ENCODE measurements at places on chromosomes 3 and 15.

DNA sequence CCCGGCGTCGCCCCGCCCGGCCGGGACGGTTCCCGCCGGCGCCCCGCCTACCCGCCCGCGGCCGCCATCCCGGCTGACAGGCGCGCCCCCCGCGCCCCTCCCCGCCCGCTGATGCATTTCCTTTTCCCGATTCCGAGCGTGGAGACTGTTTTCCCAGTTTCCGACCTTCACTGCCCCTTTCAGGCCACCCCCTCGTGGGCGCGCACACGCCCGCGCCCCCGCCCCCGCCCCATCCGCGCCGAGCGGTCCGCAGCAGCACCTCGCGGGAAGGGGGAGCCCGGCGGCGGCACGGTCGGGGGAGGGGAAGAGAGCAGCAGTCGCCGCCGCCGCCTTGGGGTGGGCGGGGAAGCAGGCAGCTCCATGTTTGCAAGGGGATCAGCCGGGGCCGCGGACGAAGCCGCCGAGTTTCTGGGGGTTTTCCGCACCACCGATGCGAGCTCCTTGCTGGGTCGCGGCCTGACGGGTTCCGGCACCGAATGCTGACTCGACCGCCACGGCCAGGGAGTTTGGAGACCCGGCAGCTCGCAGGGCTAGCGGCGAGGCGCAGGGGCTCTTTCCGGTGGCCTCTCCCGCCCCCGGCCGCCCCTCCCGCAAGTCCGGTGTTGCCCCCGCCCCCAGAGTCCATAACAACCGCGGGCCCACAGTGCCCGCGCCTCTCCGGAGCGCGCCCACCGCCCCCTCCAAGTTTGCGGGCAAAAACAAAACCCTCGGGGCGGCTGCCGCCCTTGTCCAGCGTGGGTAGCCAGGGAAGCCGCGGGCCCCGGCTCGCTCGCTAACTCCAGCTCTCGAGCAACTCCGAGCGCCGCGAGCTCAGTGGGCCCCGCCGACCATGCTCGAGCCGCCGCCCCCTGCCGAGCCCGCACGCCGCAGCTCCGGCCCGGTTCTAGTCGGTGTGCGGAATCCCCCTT, 3.2 kb upstream of the SIN3A start:
- peak; percentile 82 for DNase-seq

- DNase-seq = peak; percentile 72
These were observed 82.4 kb upstream of the HERC1 start for GRCh38 chr15:63915873-63916771.

DNA sequence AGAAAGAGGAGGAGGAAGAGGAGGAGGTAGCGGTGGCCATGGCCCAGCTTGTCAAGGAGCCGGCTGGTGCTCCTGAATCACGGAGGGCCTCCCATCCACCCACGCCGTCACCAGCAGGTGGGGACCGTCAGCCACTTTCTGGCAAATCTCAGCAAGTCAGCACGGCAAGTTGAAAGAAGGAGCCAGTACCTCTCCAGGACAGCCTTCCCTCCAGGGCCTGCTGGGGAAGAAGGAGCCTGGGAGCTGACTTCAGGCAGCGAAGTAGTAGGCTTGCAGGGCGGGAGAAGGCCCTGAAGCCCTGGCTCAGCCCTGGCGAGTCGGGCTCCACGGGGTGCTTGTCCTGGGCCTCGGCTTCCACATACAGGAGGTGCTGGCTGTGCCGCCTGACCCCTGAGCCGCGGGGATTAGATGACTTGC, 99.2 kb upstream of the TRPM1 start:
- DNase-seq = peak; percentile 92

- DNase-seq = no peak
These were observed 222.6 kb upstream of the NR2F2 start for GRCh38 chr15:96107916-96108315.

DNA sequence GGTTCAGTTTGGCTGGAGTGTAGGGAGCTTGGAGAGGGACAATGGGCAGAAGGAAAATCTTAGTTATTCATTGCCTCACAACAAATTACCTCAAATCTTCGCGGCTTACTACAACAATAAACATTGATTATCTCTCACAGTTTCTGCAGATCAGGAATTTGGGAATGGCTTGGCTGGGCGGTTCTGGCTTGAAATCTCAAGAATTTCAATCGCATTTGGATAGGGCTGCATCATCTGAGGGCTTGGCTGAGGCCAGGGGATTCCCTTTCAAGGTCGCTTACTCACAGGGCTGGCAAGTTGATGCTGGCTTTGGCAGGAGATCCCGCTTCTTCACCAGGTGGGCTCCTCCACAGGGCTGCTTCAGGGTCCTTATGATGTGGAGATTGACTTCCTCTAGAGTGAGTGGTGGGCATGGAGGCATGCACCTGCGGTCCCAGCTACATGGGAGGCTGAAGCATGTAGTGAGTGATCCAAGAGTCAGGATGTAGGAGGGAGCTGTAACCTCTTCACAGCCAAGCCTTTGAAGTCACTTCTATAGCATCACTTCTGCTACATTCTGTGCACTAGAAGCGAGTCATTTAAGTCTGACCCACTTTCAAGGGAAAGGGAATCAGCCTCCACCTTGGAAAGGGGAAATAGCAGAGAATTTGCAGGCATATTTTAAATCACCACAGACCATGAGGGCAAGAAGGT, 63.1 kb downstream of the CDC25A start:
- peak; percentile 76 for DNase-seq

- DNase-seq = no peak
These were observed 72.6 kb upstream of the SEMA6D start for GRCh38 chr15:47644722-47645121.

- DNase-seq = no peak
These were observed 122.4 kb downstream of the UBE2E2 start for GRCh38 chr3:23325466-23326065.

GRCh38 chr3:181881749-181882148, 170.0 kb downstream of the SOX2 start:
- DNase-seq = no peak

- peak; percentile 73 for DNase-seq
These were observed 62.6 kb downstream of the SMAD3 start for GRCh38 chr15:67127965-67128364.

- DNase-seq = no peak
These were observed 64.9 kb downstream of the CMTM8 start for GRCh38 chr3:32303399-32303747.

- DNase-seq = no peak
These were observed 62.3 kb downstream of the FMN1 start for GRCh38 chr15:33132233-33132580.

DNA sequence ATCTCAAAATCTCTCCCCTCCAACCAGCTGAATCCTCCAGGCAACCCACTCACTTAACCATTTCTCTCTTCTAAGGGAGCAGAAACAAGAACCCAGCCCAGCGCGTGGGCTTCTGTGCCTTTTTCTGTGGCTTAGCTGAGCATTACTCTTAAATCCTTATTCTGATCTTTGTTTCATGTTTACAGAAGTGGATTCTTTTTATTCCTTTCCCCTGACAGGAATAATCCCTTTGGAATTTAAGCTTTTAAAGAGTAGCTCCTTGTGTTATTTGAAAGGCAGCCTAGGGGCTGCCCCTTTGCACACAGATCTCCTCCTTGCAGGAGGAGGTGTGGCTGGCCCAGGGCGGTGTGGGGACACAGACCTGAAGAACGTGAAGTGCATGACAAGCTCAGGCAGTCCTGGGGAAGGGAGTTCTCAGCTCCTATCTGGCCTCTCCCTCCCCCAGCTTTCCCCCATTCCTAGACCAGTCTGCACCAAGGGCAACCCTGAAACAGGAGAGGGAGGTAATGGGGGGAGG, 77.1 kb upstream of the UBE2E1 start:
- peak; percentile 78 for DNase-seq

GRCh38 chr3:105837947-105838346, 30.9 kb downstream of the CBLB start:
- no peak for DNase-seq

GRCh38 chr3:16174976-16175901, 759 bp downstream of the GALNT15 start:
- no peak for DNase-seq

GRCh38 chr3:122533931-122534334, 19.2 kb upstream of the KPNA1 start:
- peak; percentile 96 for DNase-seq

DNA sequence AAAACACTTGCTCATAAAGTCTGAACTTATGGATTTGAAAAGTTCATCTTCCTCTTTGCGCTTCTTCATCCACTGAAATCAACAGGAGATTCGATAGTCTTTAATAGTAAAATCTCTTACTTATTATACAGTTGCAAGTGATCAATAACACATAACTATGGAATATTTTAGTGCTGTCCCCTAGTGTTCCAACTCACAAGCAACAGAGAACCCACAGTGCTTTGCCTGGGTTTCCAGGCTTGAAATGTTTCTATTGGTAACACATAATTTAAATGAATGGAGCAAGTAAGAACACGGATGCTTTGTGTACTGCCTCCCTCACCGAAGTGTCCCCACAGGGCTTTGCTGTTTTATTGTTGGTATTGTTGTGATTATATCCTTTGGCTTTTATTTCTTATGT, 93.5 kb downstream of the WDR72 start:
- no peak for DNase-seq

DNA sequence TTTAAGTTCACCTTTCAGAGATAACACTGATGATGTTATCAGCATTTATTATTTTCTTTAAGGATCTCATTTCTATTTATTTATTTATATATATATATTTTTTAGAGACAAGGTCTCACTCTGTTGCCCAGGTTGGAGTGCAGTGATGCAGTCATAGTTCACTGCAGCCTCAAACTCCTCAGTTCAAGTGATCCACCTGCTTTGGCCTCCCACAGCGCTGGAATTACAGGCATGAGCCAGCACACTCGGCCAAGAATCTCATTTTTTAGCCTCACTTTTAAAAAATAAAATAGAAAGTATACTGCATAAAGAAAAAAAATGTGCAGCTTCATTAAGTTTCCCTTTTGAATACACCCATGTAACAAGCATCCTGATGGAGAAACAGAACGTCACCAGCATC, 35.6 kb downstream of the PLA2G4D start:
- DNase-seq = no peak

DNA sequence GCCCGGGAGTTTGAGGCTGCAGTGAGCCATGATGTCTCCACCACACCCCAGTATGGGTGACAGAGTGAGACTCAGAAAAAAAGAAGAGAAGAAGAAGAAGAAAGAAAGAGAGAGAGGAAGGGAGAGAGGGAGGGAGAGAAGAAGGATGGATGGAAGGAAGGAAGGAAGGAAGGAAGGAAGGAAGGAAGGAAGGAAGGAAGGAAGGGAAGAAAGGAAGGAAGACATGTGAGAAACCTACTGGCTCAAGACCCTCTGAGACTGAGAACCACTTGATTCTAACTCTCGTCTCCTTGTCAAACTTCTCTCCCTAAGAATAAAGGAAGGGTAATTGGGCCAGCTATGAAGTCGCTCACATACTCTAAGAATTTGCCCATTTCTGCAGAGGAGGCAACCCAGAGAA, 148.1 kb upstream of the UBE2E1 start:
- no peak for DNase-seq

GRCh38 chr3:143658861-143659260, 189.4 kb downstream of the SLC9A9 start:
- DNase-seq = no peak

- peak; percentile 82 for DNase-seq
These were observed 40.4 kb downstream of the DNAJB8 start for GRCh38 chr3:128426128-128426921.

GRCh38 chr3:122943828-122944190, 83.8 kb downstream of the SEMA5B start:
- DNase-seq = no peak

- DNase-seq = no peak
These were observed 88.1 kb upstream of the THRB start for GRCh38 chr3:24582431-24583403.

GRCh38 chr3:68485051-68485450, 447.3 kb downstream of the TAFA4 start:
- no peak for DNase-seq

DNA sequence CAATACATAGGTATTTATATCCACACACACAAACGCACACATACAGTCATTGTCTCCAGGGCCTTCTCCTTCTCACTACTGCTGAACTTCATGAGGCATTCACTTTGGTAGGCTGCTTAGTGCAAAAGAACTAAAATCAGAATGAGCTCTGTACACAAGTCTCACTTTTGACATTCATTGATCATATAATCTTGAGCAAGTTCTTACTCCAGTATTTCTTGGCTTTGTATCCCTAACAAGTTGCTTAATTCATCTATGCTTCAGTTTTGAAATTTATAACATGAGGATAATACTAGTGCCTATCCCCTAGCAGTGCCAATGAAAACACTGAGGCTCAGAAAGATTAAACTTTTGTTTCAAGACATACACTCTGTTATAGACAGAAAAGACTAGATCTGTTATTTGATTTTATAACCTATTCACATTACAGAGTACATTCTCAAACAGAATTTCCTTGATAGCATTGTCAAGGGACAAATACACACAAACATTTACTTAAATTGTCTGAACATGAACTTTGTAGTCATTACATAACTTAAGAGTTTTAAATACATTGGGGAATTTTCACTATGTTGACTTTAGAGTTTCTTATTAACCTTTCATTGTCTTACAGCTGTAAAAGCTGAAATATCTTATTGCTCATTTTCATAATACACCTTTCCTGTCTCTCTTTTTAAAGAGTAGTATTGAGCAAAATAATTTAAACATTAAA, 55.0 kb upstream of the SI start:
- DNase-seq = no peak

GRCh38 chr3:98733812-98734281, 29.3 kb upstream of the ST3GAL6 start:
- DNase-seq = peak; percentile 62

- DNase-seq = no peak
These were observed 328.7 kb downstream of the RYR3 start for GRCh38 chr15:33639456-33639855.

DNA sequence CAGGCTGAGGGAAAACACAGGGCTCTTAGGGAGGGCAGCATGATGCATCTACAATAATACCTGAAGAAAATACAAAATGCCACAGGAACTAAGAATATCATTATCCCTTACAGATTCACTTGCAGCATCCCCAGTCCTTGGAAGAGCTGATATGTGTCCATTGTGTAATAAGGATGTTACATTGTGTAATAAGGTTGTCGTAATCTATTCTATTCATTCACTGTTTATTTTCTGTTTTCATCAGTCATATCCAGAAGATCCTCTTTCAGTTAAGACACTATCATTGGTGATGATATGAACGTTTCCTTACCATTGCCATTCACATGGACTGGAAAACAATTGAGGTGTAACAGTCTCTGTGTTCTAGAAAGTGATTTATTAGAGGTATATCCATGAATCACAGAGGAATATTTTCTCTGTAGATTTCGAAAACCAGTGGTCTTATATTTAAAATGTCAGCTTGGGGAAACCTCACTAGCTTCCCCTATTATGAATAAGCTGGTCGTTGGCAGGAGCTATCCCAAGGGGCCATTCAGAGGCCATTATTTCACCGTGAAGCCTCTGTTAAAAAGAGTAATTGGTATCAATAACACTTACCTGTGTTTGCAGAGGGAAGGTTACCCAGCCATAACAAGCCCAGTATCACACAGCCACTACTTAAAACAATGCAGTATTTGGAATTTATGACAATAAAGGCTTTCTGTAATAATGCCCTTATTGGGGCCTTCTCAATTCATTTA, 241.1 kb downstream of the ZNF385D start:
- no peak for DNase-seq

- peak; percentile 87 for DNase-seq
These were observed 61.4 kb downstream of the TUSC7 start for GRCh38 chr3:116770815-116771450.
